Stimulated activated effector memory CD8-positive, alpha-beta T cell treated with anti-CD3 and anti-CD28 coated beads, Interleukin-12 subunit alpha, Interleukin-12 subunit beta, amount 100 ng/mL, for 72 hours (primary cell): ENCODE measurements at places on chromosomes 1 and 21.

GRCh38 chr21:41737651-41738324 is 29.1 kb downstream of the RIPK4 start:
- DNase-seq, result no peak

GRCh38 chr1:145806844-145807243 is 17.1 kb downstream of the RNF115 start:
- no peak for DNase-seq

DNA sequence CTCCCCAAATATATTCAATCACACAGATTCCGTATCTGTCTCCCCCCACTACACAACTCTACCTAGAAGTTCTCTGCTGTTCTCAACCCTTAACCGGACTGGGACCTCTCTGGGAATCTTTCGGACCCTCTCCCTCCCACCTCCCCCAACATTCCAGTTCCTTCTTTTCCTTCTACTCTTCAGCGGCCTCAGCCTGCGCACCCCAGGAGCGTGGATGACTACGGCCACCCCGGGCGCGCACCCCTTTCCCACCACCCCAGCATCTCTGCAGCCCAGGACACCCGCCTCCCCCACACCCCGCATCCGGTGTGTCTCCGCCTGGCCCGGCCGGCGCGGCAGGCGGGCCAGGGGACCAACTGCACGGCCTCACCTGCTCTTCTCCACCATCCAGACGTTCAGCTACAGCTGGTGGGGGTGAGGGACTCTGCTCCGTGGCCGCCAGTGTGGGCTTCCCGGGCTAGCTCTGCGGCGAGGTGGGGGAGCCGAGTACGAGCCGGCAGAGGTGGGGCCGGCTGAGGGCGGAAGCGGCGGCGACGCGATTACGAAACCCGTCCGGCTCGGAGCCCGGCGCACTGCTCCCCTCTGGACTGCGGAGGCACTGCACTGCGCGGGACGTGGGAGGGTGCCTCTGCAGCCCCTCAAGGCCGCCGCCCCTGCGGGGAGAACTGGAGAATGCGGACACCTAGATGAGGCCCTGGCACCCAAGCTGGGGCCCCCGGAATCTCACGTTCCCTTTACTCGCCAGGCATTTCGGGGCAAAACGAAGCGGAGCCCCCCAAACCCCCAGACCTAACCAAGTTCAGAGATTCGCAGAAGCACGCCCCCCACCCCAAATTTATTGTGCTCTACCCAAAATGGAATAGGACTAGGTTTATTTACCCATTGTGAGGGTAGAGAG is at the start of gene CDC42SE1:
CDC42SE1 (minus strand) TSS at position 514 of the 898 bp plus-strand sequence. CDS start 3,892 bp downstream, outside the sequence.
- peak; percentile 90 for DNase-seq

DNA sequence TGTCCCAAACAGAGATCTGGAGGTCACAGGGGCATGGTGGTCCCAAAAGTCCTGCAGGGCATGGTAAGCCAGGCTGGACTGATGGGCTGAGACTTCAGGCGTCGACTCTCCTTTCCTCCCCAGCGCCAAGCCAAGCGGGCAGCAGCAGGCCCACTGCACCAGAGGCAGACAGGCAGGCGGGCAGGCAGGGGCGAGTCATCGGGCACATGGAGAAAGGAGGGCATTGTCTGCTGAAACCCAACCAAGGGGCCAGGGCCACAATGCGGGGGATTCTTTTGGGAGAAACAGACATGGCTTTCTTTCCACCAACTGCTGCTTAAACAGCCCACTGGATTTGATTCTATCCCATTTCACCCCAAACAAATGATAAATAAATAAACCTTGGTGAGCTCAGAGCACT is 46.2 kb downstream of the TRABD2B start:
- no peak for DNase-seq

DNA sequence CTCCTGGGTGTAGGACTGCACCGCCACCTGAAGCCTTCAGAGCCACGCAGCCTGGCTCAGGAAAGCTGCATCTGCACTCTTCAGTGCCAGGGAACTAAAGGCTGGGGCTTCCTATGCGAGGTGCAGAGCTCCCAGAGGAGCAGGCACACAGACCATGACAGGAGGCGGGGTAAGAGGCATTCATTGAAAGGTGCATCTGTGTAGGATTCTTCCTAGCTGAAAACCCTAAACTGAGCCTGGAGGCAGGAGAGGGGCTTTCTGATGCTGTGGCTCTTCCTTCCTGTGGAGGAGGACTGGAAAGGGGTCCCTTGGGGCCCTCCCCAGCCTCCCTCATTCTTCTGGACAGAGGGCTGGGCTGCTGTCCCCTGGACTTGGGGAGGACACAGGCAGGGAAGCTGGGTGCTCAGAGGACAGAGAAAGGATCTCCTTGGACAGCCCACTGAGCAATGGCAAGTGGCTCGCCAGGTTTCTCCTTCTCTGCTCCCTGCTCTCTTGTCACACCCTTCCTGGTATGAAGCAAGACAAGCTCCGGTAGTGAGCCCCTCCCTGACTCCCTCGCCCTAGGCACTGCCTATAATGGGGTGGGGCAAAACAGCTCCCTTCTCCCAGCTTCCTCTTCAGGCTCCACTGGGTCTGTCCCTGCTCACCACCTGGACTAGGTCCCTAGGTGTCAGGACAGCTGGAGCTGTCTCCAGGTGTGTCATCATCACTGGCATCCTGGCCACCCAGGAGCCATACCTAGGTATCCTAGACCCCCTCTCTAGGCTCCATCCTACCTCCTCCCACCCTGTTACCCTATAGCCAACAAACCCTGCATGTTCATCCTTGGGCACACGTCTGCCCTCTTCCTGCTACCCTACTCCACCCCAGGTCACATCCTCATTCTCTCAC is 20.0 kb downstream of the S100A6 start:
- no peak for DNase-seq

DNA sequence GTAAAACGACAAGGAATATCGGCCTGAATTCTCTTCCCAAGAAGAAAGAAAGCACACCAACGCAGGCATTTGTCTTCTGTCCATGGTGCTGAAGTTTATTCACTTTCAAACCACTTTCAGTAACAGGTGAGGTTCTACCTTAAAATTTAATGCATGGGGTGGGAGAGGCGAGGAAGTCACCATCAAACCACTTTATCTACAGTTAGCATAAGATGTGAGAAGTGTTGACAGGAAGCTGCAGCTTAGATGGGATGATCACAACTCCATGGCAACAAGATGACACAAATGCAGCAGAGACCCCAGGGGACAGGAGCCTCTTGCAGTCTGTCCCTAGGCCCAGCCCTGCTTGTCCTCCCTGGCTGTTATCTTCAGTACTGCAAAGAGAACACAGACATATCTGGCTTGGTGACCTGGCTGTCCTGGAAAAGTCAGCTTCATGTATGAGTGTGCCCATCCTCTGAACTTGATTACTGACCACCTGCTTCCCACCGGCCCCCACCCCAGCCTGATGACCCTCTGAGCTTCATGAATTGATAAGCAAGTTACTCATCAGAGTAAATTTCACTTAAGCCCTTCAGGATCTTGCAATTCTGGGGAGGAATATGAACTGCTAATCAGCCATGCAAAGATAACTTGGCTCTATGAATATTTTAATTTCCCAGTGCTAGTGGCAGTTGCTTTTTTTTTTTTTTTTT is 1.8 kb downstream of the NPPA start:
- no peak for DNase-seq

DNA sequence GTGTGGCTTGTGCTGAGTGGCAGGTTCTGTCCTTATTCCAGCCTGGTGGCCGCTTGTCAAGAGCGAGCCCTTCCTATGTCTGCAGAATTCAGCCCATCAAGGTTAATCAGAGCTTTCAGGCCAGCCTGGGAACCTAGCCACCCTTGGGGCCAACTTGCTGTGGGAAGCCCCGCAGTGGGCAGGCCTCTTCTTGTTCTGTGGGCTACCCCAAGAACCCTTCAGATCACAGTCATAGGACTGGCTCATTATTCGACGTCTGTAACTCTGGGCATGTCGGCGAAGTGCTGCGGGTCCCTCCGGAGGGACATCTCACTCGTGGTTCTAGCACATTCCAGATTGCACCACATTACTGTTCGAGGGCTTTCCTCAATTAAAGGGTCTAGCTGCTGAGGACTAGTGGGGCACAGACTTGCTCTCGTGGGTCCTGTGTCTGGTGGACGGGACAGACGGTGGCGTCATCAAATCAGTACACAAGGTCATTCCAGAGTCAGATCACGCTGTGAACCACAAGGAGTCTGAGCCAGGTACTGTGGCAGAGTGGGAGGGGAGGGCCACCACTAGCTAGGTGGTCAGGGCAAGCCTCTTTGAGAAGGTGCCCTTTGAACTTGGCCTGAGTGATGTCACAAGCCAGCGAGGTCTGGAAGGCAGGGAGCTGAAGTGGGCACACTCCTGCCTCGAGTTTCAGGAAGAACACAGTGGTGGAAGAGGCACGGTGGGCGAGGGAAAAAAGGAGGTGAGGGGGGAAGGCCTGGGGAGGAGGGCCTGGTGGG is 20.3 kb upstream of the TNFRSF1B start:
- DNase-seq, result no peak

DNA sequence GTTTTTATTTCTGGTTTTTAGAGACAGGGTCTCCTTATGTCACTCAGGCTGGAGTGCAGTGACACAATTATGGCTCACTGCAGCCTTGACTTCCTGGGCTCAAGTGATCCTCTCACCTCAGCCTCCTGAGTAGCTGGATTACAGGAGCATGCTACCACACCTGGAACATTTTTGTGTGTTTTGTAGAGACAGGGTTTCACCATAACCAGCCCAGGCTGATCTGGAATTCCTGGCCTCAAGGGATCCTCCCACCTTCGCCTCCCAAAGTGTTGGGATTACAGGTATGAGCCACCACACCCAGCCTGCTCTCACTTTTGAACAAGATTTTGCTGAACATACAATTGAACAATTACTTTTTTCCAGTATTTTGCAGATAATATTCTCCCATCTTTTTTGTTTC is 24.0 kb upstream of the HYI start:
- no peak for DNase-seq

DNA sequence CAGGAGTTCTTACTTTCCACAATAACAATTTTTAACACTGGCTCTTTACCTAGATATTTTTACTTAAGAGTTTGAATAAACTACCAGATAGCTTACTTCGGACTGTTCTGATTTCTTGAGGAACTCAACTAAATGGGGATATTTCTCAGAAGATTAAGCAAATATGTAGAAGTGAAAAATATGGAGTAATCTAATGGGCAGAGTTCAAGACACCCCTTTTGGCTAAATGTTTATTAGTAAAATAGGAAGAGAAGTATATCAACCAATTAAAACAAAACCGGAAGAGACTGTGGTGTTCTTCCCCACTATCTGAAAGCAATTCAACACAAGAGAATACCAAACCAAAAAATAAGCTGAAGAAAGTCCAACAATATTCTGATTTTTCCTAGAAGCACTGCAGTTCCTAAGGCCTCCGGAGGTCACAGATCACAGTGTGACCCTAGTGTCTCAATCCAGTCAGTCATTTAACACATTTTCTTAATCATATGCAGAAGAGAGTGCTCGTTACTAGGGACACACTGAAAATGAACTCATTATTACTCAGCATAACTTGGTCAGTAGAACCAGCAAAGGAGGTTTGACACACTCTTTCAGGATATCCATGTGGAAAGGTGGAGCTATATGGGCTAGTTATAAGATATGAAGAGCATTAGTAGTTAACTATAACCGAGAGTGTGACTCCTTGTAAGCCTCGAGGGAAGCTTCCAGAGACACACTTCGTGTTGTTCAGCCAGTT is 5.2 kb downstream of the SIPA1L2 start:
- DNase-seq, result no peak

DNA sequence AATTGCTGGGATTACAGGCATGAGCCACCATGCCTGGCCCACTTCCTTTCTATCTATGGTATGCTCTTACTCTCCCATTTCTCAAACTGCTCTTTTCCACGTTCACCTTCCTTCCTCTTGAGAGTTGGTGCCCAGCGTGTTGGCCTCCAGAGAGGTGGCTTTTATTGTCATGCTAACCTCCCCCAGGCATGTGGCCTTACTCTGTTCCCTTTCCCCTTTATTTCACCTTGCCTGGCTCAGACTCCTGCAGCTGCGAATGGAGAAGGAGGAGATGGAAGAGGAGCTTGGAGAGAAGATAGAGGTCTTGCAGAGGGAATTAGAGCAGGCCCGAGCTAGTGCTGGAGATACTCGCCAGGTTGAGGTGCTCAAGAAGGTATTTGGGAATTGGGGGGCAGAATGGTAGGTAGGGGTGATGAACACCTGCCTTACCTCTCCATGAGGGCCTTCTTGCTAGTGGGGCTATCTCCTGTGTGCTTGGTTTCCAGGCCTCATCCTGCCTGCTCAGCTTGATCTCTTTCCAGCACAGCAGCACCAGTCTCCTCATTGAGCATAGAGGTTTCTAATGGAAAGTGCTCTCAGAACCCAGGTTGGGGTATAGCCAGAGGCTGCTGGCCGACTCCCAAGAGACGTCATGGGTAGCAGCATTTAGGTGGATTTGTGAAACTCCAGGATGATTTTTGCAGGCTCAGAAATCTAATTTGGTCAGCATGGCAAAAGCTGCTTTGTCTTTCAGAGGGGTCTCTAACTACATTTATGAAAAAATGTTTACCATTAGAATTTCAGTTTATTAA is 13.2 kb upstream of the TUFT1 start:
- DNase-seq, result no peak

DNA sequence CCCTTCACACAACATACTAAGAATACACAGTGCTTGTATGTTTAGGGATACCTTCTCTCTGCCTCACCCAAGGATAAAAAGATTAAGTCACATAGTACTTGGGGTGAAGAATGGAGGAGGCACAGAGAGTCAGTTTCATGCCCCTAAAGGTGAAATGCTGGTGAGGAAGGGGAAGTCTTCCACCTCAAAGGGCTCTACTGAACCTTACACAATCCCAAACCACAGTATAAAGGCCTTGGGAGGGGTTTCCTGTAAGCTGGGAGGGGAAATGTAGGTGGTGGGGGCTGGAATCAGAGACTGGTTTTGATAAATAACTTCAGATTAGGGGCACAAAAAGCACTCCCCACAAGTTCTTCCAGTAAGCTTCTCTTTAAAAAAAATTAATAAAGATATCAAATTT is 3.5 kb downstream of the MINDY1 start:
- DNase-seq, result no peak

GRCh38 chr1:232378266-232379062 is 251.5 kb downstream of the SIPA1L2 start:
- DNase-seq, result no peak

- no peak for DNase-seq
Observed at GRCh38 chr1:203777596-203777995, 12.6 kb downstream of the LAX1 start.
